AG04449 (cell line): ENCODE measurements at places on chromosomes 11 and 22.

DNA sequence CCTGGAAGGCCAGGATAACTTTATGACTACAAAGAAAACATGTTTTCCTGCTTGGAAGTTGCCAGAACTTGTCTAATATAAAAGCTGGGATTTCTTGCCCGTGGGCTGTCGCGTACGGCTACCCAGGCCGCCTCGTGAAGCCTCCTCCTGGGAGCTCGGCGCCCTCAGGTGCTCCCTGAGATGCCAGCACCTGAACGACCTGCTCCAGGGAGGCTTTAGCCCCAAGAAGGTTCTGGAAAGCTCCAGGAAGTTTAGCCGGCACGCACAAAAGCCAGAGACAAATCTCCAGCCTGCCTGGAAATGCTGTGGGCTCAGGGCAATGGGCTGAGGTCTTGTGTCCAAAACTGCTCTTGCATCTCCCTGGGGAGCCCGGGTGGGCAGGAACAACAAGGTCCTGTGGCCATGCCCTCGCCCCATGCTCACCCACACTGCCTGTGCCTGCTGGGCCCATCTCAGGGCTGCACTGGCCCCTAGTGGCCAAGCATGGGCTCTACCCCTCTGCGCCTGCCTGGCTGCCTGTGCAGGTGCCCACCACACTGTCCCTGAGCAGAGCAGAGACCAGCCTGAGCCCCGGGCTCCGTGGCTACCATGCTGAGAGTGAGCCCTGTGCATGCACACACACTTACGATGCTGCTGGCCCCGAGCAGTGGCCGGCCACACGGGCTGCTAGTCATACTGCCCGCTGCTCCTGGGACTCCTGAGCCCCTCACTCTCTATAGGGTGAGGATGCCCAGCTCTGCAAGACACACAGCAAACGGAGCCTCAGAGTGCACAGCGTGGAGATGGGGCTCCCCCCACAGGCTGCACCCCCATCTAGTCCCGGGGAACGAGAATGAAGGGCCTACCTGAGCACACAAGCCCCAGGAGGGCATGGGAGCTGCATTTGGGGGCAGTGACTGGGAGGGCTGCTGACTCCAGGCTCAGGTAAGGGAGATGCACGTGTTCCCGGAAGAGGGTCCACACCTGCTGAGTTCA lies 4.9 kb upstream of the CELSR1 start:
- DNase-seq = no peak

DNA sequence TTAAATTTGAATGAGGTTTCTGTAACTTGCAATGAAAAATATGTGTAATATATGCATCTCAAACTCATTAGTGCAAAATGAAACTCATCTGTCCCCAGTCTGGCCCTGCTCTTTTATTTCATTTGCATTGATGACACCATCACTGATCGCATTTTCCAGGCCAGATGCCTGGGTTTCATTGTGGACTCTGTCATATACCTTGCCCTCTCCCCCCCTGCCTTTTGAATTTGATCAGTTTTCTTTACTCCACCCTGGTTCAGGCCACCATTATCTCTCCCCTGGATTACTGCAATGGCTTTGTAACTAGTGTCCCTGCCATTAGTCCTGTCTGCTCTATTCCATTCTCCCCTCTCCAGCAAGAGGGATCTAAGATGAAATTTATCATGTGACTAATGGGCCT lies 360.6 kb upstream of the C11orf87 start:
- no peak for DNase-seq

GRCh38 chr11:84720706-84721402 lies 906.3 kb downstream of the DLG2 start:
- DNase-seq = no peak

DNA sequence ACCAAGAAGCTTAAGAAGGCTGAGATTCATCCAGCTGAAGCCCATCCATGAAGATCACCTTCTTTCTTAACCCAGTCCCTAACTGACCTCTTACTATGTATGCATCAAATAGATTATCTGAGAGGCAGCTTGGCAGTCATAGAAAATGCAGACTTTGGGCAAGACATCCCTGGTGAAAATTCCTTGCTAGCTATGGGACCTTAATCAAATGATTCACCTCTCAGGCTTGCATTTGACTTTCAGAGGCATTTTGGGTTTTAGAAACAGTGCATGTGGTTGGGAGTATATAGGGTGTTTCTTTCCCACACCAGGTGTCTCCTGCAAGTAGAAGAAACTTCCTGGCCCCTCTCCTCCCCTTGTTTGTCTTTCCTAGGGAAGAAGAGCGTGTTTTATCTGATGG lies 188.5 kb upstream of the ISX start:
- DNase-seq = no peak

DNA sequence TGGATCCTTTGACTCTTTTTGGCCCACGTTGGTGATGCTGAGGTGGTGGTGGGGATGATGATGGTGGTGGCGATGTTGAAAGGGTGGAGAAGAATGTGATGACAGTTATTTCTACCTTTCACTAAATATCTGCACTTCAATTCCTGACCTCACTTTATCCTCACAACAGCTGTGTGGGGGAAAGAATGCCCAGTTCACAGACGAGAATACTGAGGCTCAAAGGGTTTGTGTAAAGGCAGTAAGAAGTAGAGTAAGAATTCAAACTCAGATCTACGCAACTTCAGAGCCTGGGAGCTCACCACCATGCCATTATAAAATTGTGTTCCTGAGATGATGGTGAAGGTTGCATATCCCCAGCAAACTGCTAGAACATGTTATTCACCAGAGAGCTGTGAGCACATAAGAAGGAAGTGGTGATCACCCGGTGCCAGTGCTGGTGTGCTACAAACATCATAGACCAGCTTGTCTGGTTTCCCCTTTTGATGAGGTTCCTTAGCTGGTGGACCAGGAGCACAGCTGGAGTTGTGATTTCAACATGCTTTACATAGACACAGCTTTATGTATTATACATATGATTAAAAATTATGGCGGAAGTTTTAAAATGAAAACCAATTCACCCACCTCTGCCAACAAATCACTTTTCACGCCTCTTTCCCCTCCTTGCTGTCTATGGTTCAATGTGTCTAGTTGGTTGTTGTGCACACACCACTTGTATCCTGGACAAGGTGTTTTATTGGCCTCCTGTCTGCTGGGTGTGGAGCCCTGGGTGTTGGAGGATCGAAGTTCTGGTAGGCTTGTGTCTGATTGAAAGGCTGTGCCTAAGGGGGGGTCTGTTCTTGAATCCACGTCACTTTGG lies 6.2 kb downstream of the ST14 start:
- no peak for DNase-seq

DNA sequence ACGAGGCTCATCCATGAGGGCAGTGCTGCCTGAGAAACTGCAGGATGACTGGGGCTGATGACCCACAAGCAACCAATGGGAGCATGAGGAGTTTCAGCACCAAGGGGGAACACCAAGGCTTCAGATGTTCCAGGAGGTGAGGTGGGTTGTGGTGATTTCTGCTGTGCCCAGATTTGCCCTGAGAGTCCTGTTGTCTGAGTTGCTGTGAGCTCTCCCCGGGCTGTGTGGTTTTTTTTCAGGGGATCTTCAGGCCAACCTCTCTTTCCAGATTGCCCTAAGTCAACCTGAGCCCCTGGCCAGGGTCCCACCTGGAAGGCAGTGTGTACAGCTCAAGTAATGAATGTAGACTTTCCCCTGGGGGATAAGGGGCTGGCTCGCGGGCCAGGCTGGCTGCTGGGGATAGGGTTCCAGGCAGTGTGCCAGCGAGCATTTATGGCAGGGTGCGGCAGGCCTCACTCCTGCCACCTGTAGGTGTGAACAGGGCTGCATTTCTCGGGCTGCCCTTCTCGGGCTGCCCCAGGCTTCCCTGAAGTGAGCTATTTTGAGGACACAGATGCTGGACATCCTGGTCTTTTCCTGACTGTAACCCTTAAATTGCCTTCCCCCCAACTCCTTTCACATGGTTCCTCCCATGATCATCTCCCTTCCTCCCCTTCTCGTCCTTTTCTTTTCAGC lies 9.8 kb downstream of the SLC22A6 start:
- DNase-seq = no peak

GRCh38 chr11:64620381-64620971 lies 29.5 kb downstream of the SLC22A12 start:
- no peak for DNase-seq

GRCh38 chr22:49904040-49904369 lies 14.2 kb downstream of the ALG12 start:
- no peak for DNase-seq

DNA sequence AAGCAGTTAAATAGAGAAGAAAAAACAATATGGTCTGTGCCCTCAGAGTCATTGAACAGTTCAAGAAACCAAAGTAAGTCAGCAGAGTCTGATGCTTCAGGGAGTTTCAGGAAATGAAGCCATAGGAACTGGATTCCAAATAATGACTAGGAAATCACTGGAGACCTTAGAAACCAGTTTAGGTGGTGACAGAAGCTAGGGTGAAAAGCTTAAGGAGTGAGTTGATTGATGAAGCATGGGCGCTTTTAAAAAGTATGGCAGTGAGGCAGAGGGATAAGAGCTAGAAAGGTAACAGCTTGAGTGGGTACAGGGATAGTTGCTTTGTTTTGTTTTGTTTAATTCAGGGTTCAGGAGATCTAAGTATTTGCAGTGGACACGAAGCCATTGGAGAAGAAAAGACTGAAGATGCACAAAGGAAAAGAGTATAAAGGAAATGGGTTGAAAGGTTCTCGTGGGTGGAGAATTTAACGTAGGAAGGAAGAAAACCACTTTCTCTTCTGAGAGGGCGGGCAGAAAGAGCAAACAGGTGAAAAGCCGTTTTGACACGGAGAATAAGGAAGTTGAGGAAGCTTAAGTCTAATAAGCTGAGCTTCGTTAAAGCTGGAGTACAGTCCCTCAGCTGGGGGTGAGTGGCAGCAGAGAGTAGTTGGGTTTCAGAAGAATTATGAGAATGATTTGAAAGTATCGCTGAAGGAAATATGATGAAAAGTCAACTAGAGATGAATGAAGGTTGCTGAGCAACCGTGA lies 14.8 kb downstream of the SGSM3 start:
- DNase-seq = no peak

- DNase-seq = no peak
Observed at GRCh38 chr11:41254966-41255365, 204.5 kb downstream of the LRRC4C start.

- DNase-seq = no peak
Observed at GRCh38 chr11:116927163-116927974, 89.9 kb upstream of the APOA1 start.

GRCh38 chr11:106983261-106983660 lies 35.0 kb downstream of the GUCY1A2 start:
- no peak for DNase-seq

DNA sequence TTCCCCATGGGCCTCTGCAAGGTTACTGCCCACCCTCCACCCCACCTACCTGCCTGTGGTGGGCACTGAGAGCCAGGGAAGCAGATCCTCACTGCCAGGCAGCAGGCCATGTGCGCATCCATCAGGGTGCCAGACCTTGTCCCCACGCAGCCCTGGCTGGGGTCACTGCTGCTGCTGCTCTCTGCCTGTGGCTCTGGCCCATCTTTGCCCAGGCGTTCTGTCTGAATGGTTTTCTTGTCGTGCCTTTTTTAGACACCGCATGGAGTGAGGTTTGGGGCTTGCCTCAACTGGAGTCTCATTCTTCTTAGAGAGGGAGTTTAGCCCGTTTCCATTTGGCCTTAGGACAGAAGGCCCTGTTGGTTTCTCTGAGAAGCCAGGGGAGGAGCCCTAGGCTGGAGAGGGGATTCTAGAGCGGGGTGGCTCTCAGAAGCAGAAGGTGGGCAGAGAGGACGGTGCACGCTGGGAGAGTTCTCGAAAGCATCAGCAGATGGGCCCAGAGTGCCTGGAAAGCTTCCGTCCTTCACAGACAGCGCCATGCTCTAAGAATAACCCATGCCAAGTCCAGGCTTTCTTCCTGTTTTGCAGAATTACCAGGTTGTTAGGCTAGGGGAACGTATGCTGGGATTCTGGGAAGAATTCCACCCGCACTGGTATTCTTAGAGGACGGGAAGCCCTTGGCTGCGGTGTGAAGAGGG lies 8.1 kb downstream of the TANGO2 start:
- no peak for DNase-seq

DNA sequence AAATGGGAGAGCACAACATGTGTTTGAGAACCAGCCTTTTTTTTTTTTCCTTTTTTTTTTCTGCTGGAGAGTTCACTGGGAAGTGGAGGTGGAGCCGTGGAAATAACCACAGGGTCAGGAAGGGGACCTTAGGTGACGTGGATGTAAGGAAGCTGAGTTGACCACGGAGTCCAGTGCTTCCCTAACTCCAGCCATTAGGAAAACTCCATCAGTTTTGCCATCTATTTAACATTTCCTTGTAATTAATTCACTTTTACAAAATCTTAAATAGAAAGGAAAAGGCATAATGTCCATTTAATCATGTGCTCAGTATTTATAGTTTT lies 2.0 kb upstream of the CDK2AP2 start:
- no peak for DNase-seq

DNA sequence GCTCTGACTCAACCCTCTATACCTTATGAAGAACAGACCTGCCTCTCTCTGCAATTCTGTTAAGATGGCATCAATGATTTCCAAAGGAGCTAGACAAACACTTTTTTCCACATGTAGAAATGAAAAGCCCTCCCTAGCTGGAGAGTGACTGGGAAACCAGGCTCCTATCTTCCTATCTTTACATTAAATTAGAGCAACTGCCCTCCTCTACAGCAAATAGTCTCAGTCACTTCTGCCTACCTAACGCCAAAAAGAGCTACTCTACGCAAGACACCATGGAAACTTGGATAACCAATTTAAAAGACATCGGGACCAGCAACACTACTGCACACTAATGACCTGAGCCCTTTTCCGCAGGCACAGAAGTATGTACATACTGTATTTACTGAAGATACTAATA lies 84.8 kb downstream of the MICAL3 start:
- no peak for DNase-seq

DNA sequence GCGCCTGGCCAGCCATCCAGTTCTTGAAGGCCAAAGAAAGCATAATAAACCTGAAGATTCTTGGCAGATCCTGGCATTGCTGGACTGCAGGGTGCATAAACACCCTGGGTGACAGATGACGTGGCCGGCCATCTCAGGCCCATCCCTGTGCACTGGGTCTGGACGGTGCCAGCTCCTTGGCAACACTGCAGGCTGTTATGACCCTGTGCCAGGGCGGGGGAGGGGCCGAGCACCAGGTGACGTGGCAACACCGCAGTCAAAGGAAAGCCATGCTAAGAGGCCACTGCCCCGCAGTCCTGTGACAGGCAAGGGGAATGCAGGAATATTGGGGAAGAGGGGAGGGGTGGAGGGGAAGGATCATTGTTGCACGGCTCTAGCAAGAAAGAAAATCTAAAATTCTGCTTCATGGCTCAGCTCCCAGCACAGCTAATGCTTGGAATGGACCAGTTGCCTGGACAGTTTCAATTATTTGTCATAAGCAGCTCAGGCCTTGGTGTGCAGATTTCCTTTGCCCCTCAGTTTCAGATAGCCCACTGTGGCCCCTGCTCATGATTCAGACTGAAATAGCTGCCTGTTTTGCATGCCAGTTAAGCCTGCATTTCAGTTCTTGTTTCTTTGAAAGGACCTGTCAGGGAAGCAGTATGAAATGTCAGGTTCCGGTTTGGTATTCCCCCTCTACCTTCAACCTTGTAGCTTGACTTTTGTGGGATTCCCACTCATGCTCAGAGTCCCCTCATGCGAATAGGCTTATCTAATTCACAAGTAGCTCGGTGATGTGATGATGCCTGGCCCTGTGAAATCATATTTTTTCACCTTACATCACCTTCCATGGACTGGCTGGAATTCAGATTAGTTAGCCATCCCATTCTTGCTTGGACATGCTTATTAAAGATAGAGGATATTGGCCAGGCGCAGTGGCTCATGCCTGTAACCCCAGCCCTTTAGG lies 29.7 kb upstream of the DDX6 start:
- DNase-seq = no peak

GRCh38 chr11:26287067-26287518 lies 44.8 kb upstream of the ANO3 start:
- DNase-seq = no peak

- DNase-seq = no peak
Observed at GRCh38 chr22:41544671-41545476, 604 bp upstream of the POLR3H start.

- no peak for DNase-seq
Observed at GRCh38 chr11:10038521-10039302, 255.3 kb downstream of the SBF2 start.
